Fibroblast of skin of right quadriceps (primary cell): ENCODE measurements at places on chromosomes 4 and X.

DNA sequence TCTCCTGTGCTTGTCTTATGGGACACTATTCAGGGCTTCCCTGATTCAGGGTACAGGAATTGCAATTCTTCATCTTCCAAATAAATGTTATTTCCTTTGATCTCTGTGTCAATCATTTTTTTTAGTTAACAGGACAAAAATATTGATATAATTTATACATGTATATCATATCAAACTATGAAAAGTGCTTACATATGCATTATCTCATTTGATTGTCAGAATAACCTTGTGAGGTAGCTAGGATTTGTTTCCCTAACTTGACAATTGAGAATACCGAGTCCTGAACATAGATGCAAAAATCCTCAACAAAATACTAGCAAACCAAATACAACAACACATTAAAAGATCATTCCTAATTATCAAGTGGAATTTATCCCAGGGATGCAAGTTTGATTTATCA lies 11.5 kb upstream of the SERPINA7 start:
- no peak for DNase-seq

GRCh38 chrX:63657821-63658220 lies 127.2 kb downstream of the ARHGEF9 start:
- DNase-seq, result peak; percentile 89

- no peak for DNase-seq
Measured at GRCh38 chrX:23292354-23292987, 42.2 kb upstream of the PTCHD1 start.

DNA sequence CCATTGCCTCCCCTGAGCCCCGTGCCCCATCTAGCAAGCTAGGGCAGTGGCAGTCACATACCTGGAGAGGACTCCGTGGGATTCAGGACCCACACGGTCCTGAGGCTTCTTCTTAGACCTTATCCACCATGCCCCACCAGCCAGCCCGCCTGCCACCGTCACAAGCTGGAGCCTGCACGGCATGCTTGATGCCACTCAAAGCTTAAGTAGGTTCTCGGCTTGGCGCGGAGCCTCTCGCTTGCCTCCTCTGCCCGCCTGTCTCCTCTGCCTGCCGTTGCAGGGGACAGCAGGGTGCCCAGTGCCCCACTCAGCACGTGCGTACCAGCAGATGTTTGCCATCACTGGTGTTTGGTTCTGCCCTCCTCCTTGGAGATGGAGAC lies 14.1 kb downstream of the PSAPL1 start:
- DNase-seq, result no peak

- no peak for DNase-seq
Measured at GRCh38 chr4:31045724-31046318, 325.7 kb downstream of the PCDH7 start.

- no peak for DNase-seq
Measured at GRCh38 chr4:48667148-48667547, 112.9 kb downstream of the FRYL start.

DNA sequence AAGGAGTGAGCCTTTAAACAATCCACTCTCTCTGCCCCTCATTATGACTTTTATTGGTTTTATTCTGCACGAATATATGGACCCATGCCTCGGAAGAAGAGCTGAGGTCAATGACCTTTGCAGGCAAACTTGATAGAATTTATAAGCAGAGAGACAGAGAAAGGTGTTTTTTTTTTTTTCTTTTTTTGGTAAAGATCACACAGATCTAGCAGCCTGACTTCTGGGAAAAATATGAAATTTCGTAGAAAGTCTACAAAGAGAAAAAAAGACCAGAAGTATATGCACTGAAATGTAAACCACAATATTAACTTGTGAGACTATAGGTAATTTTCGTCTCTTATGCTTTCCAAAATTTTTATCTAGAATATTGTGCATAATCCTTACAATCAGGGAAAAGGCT lies 61.6 kb downstream of the LEF1 start:
- DNase-seq, result no peak

- DNase-seq, result peak; percentile 69
Measured at GRCh38 chrX:275967-276580, 5.1 kb upstream of the PLCXD1 start.

GRCh38 chr4:1789552-1789951 lies 3.5 kb upstream of the FGFR3 start:
- no peak for DNase-seq

DNA sequence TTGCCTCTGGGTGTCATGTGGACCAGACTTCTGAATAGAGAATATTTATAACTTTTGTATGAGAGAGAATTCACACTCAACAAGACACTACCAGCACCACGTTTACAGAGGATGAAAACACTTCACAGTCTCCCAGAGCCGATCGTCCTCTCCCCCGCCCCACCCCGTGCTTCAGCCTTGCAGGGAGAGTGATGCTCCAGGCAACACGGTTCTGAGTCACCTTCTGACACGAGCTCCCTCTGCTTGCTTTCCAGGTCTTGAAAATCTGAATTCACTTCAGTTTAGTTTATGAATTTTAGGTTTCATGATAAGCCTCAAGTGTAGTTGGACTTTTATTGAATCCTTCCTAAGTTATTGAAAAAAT lies 59.8 kb downstream of the CPLX1 start:
- DNase-seq, result peak; percentile 28

DNA sequence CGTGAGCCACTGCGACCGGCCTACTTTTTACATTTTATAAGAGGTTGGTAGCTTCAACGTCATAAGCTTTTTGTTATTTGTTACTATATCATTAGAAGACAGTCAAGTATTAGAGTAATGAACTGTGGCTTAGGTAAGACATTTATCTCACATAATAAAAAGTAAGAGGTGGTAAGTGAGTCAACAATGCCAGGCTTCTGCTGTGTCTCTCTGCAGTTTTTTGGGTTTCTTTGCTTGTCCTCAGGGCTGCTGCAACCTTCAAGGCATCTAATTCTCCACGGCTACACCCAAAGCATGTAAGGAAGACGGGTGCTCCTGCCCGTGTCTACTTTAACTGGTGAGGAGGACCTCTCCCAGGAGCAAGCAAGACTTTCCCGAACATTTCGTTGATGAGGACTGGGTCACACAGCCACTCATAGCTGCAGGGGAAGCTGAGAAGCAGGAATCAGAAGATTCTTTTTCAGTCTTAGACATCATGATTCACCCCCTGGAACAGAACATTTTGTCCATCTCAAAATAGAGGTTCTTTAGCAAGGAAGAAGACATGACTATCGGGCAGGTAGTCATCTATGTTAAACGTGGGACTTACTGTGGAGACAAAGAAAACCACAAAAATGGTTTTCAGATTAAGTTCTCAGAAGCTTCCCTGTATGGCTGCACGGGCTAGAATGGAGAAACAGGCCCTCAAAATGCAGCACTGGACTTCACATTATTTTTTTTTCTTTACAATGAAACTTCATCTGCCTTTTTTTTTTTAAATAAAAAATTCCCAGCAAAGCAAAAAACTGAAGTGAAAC lies 13.0 kb upstream of the RHOH start:
- DNase-seq, result no peak

DNA sequence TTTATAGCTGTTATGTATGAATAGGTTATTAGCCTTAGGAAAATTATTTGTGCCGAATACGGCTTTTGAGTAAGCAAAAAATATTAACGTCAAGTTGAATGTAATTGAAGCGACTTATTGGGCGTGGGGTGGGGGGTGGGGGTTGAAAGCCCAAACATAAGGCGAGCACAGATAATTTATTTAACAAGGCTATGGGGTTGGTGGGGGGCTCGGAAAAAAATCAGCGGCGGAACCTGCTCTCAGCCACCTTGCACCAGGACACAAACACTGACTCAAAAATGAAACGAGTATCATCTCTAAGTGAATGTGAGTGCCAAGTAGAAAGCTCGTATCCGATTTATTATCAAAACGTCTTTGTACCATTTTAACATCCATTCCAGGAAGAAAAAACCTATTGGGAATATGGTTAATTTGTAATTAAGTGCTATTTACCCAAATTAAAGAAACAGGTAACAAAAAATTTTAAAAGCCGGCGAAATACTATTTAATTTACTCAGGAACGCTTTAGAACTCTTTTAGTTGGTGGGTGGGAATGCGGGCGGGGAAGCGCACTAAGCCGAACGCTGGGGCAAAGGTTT lies 902 bp upstream of the LARP1B start:
- peak; percentile 15 for DNase-seq

DNA sequence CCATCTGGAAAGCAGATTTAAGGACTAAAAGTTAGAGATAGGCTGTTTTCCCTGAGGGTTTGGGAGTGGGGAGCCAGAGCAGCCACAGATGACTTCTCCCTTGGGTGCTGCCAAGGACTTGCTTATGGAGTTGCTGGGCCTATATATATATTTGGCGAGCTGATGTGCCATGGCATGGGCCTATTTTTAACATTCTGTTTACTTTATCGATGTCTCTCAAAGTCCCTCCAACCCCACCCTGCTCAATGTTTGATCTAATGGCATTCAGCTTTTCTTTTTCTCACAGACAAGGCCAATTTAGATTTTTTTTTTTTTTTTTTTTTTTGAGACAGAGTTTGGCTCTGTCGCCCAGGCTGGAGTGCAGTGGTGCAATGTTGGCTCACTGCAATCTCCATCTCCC lies 6.1 kb upstream of the CUL4B start:
- no peak for DNase-seq

GRCh38 chrX:71671043-71671780 lies 3.9 kb downstream of the LOC101059915 start:
- no peak for DNase-seq

DNA sequence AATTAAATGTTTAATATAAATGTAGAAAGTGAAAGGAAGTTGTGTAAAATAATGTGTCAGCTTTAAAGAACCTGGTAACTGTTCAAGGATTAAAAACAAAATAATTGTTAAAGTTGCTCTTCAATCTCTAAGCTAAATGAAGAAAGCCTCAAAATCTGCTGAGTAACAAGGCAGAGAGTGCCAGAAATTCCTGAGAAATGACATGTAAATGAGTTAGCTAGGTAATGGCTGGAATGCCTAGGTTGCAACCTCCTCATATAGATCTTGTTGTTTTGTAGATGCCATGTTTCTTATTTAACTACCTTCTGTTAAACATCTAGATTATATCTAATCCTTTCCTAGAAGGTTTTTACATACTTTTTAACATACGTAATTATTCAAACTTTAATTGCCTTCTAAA lies 763.6 kb upstream of the AGA start:
- peak; percentile 76 for DNase-seq

- no peak for DNase-seq
Measured at GRCh38 chrX:68644861-68645260, 2.6 kb upstream of the STARD8 start.

- peak; percentile 25 for DNase-seq
Measured at GRCh38 chrX:44306356-44306755, 37.1 kb downstream of the EFHC2 start.

- DNase-seq, result peak; percentile 92
Measured at GRCh38 chr4:1870578-1871443, at the start of gene NSD2. Gene NSD2, plus strand, starts transcription at chr4:1871393. Its CDS starts 29,262 bp downstream, at chr4:1900655.

DNA sequence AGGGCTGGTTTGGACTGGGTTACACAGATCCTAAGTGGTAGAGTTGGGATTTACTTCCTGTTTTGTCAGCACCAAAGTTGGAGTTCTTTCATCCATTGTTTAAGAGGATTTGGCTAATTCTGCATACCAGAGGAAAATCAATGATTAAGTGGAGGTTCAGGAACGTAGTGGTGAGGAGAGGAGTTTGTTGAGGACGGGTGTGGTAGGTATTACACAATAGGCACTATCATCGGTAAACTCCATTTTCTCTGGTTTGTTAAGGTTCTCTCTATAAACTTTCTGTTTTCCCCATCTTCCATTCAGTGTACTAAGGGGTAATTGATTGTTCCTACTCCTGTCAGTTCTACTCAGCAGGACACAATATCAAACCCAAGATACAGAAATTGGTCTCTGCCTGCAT lies 107.5 kb upstream of the VCX2 start:
- no peak for DNase-seq

DNA sequence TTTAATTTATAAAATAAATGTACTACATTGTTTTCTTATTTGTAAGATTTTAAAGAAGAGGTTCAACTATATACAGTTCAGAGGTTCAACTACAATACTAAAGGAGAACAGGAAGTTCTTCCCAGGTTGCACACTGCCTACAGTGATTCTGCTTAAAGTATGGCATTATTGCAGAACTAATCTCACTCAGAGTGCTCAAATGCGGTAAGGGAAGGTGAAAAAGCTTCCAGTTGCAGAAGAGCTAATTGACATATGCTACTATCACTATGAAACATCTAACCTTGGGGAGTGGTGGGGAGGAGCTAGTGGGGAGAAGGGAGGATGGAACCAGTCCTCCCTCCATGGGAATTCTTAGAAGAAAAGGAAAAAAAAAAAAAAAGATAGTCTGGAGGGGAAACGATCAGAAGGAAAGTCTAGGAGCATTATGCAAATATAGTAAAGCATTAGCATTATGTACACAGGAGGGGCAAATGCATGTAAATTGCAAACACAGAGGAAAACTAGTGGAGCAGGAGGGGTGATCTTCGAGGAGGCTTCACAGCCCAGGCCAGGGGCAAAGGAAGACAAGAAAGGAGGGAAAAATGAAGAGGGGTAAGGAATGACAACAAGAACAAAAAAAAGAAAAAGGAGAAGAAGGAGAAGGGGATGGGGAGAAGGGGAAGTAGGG lies 32.0 kb upstream of the MMAA start:
- DNase-seq, result no peak
